ENCODE measurements at places on chromosomes 3 and 15.

DNA sequence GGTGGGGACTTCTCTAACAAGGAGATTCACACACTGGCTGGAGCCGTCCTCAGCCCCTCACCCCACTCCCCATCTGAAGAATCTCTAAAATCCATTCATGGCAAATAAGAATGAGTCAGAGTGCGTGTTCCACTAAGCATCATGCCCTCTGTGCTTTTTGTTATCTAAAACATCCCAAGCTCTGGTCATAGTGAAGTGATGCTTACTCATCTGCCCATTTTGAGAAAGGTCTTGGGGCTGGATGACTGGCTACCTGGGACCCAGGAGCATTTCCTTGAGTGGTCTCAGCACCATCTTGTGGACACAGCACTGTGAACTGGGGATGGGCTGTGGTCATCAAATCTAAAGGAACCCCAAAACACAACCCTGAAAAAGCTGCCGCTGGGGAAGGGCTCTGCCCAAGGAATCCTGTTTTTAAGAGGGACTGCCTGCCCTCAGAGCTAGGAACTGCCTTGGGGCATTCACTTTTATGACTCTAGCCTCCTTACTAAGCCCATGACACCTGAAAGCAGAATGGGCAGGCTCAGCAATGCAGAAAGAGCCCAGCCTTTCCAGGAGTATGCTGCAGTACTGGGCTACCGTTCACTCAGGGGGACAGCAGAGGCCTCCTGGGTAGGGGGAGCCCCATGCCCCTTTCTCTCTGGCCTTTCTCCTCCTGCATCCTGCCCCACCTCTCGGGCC, 53.5 kb downstream of the ZBTB38 start:
- no peak for DNase-seq

GRCh38 chr3:160869825-160870224, 113.8 kb downstream of the PPM1L start:
- DNase-seq, result no peak

DNA sequence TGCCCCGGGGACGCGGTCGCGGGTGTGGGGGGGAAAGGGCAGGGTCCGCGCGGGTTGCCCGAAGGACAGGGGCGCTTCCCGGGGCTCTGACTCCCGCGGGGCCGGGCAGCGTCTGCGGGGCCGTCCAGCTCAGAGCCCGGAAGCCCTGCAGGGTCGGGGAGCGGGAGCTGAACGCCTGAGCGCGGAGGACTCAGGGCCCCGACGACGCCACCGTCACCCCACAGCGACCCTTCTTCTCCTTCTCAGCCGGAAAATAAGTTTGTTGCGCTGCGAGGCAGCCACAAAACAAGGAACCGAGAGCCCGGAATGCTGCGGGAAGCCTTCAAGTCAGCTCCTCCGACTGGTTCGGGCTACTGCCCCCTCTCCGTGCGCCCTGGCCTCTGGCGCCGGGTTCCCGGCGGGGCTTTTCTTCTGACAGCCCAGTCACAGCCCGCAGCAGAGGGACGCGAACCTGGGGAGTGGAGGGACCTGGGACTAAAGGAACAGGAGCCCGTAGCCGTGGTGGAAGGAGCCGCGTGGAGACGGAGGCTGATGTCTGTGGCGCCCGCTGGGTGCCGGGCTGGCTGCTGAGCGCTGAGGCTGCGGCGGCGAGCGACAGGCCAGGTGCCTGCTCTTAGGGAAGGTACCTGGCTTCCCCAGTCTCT, 484 bp downstream of the CNTN4 start:
- no peak for DNase-seq

DNA sequence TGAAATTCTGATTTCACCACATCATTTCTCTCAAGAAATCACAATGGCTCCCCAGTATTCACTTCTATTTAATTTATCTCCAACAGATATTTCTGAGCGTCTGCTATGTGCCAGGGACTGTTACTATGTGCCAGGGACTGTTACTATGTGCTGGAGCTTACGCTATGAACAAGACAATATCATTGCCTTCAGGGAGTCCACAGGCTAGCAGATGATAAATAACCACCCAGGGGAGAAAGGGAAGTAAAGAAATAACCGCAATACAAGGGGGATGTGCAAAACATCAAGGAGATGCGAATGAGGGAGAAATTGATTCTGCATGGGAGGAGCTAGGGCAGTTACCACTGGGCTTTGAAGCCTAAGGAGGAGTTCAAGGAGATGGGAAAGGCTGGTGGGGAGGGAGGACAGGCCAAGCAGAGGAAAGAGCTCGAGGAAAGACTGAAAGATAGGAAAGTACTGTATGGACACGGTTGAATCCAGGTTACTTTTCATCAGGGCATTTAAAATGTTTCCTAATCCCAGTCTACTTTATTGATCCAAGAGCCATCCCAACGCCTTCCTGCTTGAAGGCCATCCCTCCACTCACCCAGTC, 2.5 kb downstream of the THSD4 start:
- no peak for DNase-seq

DNA sequence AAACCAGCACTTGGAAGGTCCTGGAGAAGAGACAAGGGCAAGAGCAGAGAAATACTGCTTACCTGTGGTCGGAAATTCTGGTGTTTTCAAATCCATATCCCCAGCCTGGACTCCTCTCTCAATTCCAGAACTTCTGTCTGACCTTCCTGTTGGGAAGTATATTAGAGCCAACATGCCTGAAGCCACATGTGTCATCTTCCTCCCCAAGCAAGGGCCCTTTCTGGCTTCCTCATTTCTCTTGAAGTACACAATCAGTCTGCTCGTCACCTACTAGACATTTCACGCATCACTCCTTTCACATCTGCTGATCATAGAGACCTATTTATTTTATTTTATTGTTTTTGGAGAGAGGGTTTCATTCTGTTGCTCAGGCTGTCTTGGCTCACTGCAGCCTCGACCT, 8.4 kb downstream of the PARP14 start:
- no peak for DNase-seq

GRCh38 chr3:185473290-185473815, 25.5 kb downstream of the TMEM41A start:
- no peak for DNase-seq

GRCh38 chr15:48449734-48450133, 118.5 kb downstream of the DUT start:
- no peak for DNase-seq

GRCh38 chr3:167852216-167852615, 116.7 kb downstream of the SERPINI1 start:
- DNase-seq, result no peak

DNA sequence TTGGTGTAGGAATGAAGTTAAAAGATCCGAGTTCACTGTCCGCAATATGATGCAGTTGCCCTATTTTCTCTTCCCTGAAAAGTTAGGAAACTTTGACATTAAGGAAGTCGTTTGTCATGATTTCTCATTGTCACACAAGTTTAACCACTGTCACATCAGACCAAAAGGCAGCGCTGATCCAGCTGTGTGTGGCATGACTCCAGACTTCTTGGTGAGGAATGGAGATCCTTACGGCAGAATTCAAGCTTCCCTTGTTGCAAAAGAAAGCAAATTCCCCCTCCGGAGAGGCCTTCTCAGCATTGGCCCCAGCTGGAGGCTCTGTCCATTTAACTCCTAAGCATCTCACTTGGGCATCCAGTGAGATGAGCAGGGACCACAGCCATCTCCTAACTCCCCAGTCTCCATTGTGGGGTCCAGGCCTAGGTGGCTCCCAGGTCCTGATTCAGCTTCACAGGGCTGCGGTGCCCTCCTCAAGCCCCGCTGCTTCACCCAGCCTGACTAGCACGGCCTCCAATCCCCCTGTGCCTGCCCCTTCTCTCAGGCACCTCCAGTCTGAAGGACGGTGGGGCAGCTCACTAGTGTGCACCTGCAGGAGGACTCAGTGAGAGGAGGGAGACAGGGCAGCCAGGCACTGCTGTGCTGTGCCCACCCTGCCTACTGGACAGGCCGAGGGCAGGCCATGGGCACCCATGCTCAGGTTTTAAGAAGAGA, 159.5 kb downstream of the CHSY1 start:
- no peak for DNase-seq

DNA sequence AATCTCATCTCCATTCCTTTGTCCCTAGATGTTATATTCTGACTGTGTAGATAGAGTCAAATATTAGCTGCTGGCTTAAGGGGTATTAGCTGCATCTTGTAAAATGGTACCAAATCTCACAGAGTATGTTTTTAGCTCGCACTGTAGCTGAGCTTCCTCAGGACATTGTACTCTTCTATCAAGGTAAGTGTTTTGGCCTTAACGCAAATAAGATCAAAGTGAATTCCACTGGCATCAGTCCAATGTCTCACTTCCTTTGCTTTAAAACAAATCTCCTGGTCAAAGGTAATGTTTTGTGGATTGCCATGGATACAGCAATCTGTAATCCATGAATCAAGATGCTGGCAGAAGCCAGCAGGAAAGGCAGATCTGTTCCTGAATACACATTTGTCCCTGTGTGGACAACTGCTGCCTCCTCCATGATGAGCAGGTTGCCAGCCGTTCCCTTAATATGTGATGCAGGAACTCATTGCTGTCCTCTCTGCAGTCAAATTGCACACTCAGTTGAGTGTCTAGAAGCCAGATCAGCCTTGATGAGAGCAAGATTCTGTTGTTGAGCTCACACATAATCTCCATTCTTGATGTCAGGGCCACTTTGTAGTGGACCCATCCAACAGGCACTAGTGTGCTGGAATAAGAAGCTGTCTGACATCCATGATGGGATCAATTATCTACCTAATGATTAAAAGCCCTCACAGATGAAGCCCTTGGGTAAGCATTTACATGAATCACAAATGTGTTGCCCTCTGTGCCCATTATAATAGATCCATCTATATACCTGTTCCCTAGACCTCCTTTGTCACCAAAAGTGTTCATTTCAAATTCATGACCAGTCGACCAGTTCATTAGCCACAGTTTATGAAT, 96.6 kb upstream of the AGTR1 start:
- DNase-seq, result no peak
